ENCODE measurements at places on chromosomes 5 and 9. TPM values are rescaled to one million over a fixed set of nuclear protein-coding genes. Genes with fewer than 3 reads are reported as not detected.

GRCh38 chr5:135875567-135875966, 20.1 kb downstream of the IL9 start:
- no peak for DNase-seq

DNA sequence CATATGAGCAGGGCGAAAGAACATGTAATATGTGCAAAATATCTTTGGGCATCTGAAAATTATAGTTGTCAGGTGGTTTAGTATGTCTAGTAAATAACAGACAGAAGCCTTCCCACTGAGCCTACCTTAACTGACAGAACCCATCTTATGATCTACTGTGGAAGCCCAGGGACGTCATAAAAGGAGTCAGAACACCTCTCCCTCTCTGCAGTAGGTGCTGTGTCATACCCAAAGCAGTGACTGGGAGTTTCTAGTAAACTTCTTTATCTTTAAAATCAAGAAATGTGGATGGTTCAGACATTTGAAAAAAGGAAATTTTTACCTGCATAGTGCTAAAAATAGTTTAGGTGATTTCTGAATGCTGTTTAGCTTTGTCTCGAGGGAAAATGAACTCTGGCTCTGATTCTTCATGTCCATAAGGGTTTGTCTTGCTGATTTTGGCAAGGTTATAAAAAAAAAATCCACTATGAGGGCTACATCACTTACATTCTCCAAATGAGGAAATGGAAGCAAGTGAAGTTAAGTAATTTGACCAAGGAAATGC, 104.0 kb downstream of the NUDT12 start:
- DNase-seq = no peak

BNC2 gene
- not detected for total RNA-seq

LCN10 gene
- total RNA-seq = 1.0 TPM

Data from activated naive CD4-positive, alpha-beta T cell treated with anti-CD3 and anti-CD28 coated beads for 36 hours (primary cell).